ENCODE measurements at places on chromosomes 2 and 18. TPM values are rescaled to one million over a fixed set of nuclear protein-coding genes. Genes with fewer than 3 reads are reported as not detected.

Gene PREPL
- total RNA-seq = 101 TPM

Gene NGEF
- total RNA-seq = 1.9 TPM

Gene GKN2
- total RNA-seq = 3.4 TPM

Gene MYO7B
- 4.7 TPM for total RNA-seq

Gene HOXD13
- total RNA-seq = not detected

Gene MYCN
- total RNA-seq = 5.2 TPM

GRCh38 chr2:10550206-10551001, 102.3 kb upstream of the ODC1 start:
- H3K27ac ChIP-seq = no peak overlapping the region
- H3K36me3 ChIP-seq = no peaks in the 10 kb centered on the region
- H3K27me3 ChIP-seq = peaks cover 13% of the 10 kb centered on the region
- peak; percentile 69 for DNase-seq
- H3K4me3 ChIP-seq = no peak overlapping the region
- H3K4me1 ChIP-seq = peaks cover 11% of the 10 kb centered on the region

DNA sequence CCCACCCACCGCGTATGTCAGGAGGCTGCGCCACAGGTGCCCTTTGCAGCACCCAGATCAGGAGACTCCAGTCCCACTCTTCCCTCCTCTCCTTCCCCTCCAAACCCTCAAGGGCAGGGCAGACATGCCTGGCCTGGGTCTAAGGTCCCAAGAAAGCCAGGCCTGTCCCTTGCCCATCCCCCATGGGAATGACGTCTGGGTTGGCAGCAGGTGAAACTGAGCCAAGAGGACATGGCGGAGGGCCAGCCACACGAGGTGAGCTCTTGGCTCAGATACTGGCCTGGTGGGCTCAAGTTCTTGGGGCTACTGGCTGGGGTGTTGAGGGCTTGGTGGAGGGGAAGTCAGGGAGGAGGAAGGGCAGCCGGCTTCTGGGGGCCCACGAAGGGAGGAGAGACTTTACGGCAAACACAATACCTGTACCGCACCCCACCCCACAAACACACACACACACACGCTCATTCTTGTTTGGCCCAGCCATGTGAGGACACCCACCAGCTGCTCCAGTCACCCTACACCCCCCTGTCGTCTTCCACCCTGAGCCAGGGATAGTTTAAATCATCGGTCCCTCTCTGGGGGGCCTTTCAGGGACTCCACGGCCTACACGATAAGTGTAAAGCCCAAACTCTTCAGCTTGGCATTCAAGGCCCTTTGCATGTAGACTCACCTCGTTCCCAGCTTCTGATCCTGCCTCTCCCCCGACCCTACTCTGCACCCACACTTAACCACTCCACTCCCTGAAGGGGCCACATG, 24.1 kb upstream of the TNS1 start:
- H3K27ac ChIP-seq = no peak overlapping the region
- peaks cover 6% of the 10 kb centered on the region for H3K4me1 ChIP-seq
- no peak for DNase-seq
- H3K4me3 ChIP-seq = no peak overlapping the region
- H3K27me3 ChIP-seq = no peaks in the 10 kb centered on the region
- no peaks in the 10 kb centered on the region for H3K36me3 ChIP-seq

- no peak for DNase-seq
- peak overlapping the region; percentile 72 for H3K27ac ChIP-seq
- H3K36me3 ChIP-seq = no peaks in the 10 kb centered on the region
- H3K4me3 ChIP-seq = no peak overlapping the region
- H3K27me3 ChIP-seq = no peaks in the 10 kb centered on the region
- H3K4me1 ChIP-seq = peaks cover 31% of the 10 kb centered on the region
These were observed 77.4 kb downstream of the LRRFIP1 start for GRCh38 chr2:237704501-237705434.

DNA sequence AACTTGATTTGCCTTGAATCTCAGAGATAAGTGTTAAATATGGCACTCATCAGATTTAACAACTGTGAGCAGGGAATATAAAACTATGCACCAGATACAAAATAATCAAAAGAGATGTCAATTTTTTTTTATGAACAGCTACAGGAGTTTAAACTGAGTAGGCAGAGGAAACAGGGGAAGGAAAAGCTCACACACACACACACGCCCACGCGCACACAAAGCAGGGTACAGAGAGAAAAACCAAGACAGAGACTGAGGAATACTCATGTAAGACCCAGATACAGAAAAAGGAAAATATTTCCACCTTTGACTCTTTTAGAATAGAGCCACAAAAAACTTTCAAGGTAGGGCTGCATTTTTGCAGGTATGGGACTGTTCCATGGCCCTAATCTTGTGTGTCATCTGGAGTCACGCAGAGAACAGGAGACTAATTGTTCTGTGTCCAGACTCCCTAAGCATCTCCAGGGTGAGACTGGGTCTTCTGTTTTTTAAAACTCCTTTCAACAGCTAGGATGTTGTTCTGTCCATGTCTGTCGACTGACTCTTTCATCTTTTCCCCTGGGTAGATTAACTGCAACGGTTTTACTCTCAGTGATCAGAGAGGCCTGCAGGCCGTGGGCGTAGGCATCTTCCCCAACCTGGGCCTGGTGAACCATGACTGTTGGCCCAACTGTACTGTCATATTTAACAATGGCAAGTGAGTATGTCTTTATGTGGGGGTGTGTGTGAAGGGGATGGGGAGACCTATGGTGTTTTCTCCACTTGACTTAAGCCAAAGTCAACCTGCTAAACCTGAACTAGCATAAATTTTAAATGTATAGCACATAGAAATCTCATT, 23.0 kb downstream of the SMYD1 start:
- H3K36me3 ChIP-seq = no peaks in the 10 kb centered on the region
- H3K27ac ChIP-seq = no peak overlapping the region
- H3K27me3 ChIP-seq = no peaks in the 10 kb centered on the region
- no peak for DNase-seq
- no peaks in the 10 kb centered on the region for H3K4me1 ChIP-seq

DNA sequence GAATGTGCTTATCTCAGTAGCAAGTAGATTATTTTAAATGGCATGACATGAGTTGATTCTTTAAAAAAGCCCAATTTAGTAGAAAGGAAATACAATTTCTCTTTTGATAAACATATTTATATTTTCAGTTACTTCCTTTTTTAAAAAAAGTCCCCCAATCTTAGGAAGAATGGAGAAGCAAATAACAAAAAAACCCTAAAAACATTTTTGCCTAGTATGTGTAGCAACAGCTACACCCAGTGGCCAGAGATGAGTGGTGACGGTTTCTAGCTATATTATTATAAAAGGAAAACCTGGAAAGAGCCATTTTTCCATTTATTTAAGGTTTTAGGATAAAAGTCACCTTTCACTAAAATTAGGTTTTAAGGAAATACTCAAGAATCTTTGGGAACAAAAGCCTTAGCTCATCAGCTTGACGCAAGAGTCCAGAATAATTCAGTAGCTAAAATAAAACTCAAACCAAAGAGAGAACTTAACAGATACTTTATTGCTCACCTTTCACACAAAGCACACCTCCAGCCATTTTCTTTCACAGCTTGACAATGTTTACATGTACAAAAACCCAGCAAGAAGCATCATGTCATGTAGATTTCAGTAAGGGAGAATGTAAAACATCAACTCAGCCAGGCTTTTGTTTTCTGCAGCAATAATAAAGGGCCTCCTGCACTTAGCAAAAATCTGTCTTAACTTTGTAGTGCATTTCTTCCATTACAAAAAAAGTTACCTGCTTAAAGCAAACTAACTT, 15.7 kb downstream of the FAM98A start:
- H3K4me1 ChIP-seq = no peaks in the 10 kb centered on the region
- H3K4me3 ChIP-seq = no peak overlapping the region

- peaks cover 27% of the 10 kb centered on the region for H3K4me1 ChIP-seq
- H3K27ac ChIP-seq = peak overlapping the region; percentile 13
- no peaks in the 10 kb centered on the region for H3K27me3 ChIP-seq
- DNase-seq = peak; percentile 75
- peaks cover 21% of the 10 kb centered on the region for H3K36me3 ChIP-seq
These were observed 1.1 kb upstream of the FARP2 start for GRCh38 chr2:241354668-241355658.

- peak; percentile 29 for DNase-seq
- no peak overlapping the region for H3K27ac ChIP-seq
- no peaks in the 10 kb centered on the region for H3K36me3 ChIP-seq
These were observed 106.2 kb downstream of the RTP5 start for GRCh38 chr2:241975593-241976284.

DNA sequence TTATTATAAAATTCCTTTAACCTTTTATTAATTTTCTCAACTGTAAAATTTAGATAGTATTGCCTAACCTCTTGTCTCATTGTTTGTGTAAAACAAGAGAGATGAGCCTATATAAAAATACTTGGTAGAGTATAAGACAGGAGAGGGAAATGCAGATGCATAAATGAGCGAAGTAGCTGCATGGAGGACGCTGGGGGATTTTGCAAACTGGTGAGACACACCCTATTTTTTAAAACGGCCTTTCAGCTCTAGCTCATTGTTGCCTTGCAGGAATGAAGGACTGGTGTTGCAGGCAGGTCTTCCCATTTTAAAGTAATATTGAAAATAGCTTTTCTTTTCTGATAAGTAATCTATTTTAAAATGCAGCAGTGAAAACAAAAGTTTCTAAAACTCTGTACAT, 435.3 kb upstream of the HNRNPA3 start:
- no peaks in the 10 kb centered on the region for H3K27me3 ChIP-seq
- no peaks in the 10 kb centered on the region for H3K4me1 ChIP-seq
- no peak for DNase-seq
- H3K36me3 ChIP-seq = no peaks in the 10 kb centered on the region

DNA sequence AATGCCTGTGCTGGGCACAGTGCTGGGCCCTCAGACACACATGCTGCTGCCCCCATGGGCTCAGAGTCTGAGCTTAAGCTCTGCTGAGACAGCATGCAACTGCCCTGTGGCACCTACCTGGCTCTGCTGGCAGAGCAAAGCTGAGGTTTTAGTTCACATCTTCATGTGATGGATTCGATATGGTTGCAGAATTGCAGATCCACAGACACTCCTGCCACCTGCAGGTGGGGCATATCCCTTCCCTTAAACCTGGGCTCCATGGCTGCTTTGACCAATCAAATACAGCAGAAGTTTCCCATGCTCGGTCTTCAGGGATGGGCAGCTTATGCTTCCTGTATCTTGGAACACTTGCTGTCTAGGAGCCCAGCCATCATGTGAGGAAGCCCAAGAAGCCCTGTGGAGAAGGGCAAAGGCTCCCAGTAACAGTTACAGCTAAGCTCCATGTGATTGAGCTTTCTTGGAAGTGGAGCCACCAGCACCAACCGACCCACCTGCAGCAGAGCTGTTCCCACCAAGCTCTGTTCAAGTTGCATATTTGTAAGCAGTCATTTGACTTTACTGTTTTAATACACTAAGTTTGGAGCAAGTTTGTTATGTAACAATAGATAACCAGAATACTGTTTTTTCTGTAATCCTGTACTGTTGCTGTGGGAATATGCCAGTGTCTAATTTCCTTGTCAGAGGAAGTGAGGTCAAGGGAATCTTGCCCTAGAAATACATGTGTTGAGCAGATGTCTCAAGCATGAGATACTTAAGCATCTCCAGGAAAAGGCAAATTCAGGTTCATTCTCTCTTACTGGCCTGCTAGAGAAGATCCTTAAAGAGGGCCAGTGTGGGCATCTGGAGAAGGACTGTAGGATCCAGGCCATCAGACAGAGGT, 79.3 kb downstream of the SH3RF3 start:
- no peaks in the 10 kb centered on the region for H3K27me3 ChIP-seq
- H3K27ac ChIP-seq = no peak overlapping the region
- no peaks in the 10 kb centered on the region for H3K36me3 ChIP-seq
- DNase-seq = no peak

- no peaks in the 10 kb centered on the region for H3K36me3 ChIP-seq
- no peak overlapping the region for H3K27ac ChIP-seq
- H3K4me1 ChIP-seq = peaks cover 13% of the 10 kb centered on the region
- H3K27me3 ChIP-seq = no peaks in the 10 kb centered on the region
- DNase-seq = no peak
- no peak overlapping the region for H3K4me3 ChIP-seq
These were observed 162.0 kb downstream of the SLC8A1 start for GRCh38 chr2:40289771-40290404.

DNA sequence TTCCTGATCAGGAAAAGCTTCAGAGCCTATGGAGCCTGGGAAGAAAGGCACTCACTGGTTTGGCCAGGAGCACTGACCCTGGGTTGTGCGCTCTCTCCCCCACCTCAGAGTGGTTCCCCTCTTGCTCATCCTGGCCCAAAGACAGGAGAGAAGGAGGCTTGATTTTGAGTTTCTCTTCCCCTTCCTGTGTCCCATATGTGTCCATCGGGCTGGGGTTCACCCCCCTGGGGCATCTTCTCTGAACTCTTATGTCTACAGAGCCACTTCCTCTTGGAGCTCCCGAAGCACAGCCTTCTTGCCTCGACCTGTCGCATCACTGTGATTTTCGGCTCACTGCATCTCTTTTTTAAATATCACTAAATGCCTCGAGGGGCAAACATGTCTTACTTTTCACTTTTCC, 692.3 kb downstream of the RNF144A start:
- H3K4me1 ChIP-seq = no peaks in the 10 kb centered on the region
- no peaks in the 10 kb centered on the region for H3K27me3 ChIP-seq
- DNase-seq = no peak
- H3K27ac ChIP-seq = no peak overlapping the region
- H3K4me3 ChIP-seq = no peak overlapping the region
- no peaks in the 10 kb centered on the region for H3K36me3 ChIP-seq

DNA sequence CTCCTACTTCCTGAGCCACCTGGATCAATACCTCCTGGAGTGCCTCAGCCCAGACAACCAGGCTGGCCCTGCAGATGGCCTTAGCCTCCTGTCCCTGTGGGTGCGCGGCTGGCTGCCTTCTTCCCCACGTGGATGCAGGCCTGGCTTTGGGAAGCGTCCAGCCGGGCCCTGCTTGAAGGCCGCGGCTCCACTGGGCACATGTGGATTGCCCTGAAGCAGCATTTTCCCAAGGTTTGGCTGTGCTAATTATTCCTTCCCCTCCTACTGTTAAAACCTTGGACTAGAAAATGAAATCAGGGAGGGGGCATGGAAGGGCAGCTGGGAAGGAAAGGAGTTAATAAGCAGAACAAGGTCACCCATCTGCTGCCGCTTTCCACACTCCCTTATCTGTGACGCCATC, 143.0 kb upstream of the GATA6 start:
- no peak overlapping the region for H3K4me3 ChIP-seq
- peaks cover 10% of the 10 kb centered on the region for H3K4me1 ChIP-seq
- H3K27me3 ChIP-seq = no peaks in the 10 kb centered on the region

- H3K4me3 ChIP-seq = no peak overlapping the region
- H3K27ac ChIP-seq = no peak overlapping the region
- H3K36me3 ChIP-seq = no peaks in the 10 kb centered on the region
- DNase-seq = no peak
These were observed 101.4 kb downstream of the FARSB start for GRCh38 chr2:222554517-222554916.

- H3K4me3 ChIP-seq = no peak overlapping the region
- H3K27me3 ChIP-seq = no peaks in the 10 kb centered on the region
- peak overlapping the region; percentile 44 for H3K27ac ChIP-seq
- peaks cover 8% of the 10 kb centered on the region for H3K4me1 ChIP-seq
- no peaks in the 10 kb centered on the region for H3K36me3 ChIP-seq
These were observed 126.6 kb downstream of the ZNF532 start for GRCh38 chr18:58991167-58991798.

- no peak overlapping the region for H3K4me3 ChIP-seq
- no peaks in the 10 kb centered on the region for H3K27me3 ChIP-seq
- no peak for DNase-seq
- H3K4me1 ChIP-seq = no peaks in the 10 kb centered on the region
- no peaks in the 10 kb centered on the region for H3K36me3 ChIP-seq
These were observed 10.5 kb downstream of the PLB1 start for GRCh38 chr2:28506112-28506910.
